Esophagus muscularis mucosa (tissue), 4 donors: ENCODE measurements at places on chromosomes 3 and 15. TPM values are rescaled to one million over a fixed set of nuclear protein-coding genes. Genes with fewer than 3 reads are reported as not detected.

Gene GRK7
- not detected for total RNA-seq

Gene KLHL25
- total RNA-seq = 12.3 TPM

Gene SLC2A2
- not detected for total RNA-seq

Gene TBL1XR1
- total RNA-seq = 65.0 TPM

Gene NR2F2
- 131 TPM for total RNA-seq

Gene KLF13
- 82.9 TPM for total RNA-seq

Gene BCL2A1
- total RNA-seq = 16.2 TPM

Gene EMC7
- total RNA-seq = 44.3 TPM

Gene SPSB4
- 1.2 TPM for total RNA-seq

Gene GOLGA6L10
- 0.71 TPM for total RNA-seq

Gene FSIP1
- total RNA-seq = 1.2 TPM

Gene CSPG4
- 386 TPM for total RNA-seq

Gene MAP3K13
- 18.7 TPM for total RNA-seq

Gene ACTC1
- total RNA-seq = 8.7 TPM

Gene SLC12A1
- not detected for total RNA-seq

Gene GOLGA8K
- total RNA-seq = 0.26 TPM

Gene KLHL40
- total RNA-seq = not detected

Gene COLQ
- total RNA-seq = 1.2 TPM

Gene DGKG
- total RNA-seq = 93.8 TPM

Gene ALG1L2
- 1.3 TPM for total RNA-seq

Gene EAF1
- total RNA-seq = 15.9 TPM

Gene CLDN18
- total RNA-seq = under 0.01 TPM

Gene SMCO1
- total RNA-seq = not detected

Gene CD96
- total RNA-seq = 0.45 TPM

Gene SLC35G2
- total RNA-seq = 2.9 TPM

Gene CHRD
- total RNA-seq = 16.1 TPM

Gene POLQ
- 0.40 TPM for total RNA-seq

Gene EBLN2
- 1.0 TPM for total RNA-seq
